ENCODE measurements at places on chromosomes 6 and 20.

GRCh38 chr6:167476844-167477595, 152.1 kb downstream of the TTLL2 start:
- DNase-seq = no peak

DNA sequence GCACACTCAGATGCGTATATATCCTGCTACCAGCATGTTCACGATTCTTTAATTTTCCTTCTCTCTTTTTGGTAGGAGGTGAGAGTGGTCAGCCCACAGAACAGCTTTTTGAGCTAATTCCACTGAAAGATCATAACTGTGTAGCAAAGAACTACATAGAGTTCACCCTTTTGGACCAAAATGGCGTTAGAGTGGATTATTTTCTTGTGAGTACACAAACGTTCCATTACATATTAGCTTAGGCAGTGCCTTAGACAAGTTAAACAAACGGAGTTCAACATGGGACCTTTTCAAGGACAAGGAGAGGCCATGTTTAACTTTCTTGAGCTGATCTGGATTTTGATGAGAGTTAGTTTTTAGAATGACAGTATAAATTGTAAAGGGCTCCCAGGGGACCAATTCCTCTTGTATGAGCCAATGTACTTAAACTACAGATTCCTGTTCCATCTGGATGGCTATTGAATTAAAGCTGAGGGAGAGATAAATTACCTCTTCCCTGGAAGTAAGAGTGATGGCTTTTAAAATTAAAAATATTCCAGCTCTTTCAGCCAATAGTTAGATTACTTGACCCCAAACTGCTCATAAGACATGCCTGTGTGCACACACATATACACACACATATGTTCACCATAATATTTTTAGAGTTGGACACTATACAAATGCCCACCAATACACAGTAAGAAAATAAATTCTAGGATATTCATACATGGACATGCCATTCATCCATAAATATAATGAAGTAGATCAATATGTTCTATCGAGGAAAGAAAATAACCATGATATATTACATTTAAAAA, 25.6 kb upstream of the ARMH2 start:
- no peak for DNase-seq

GRCh38 chr6:30459145-30459544, 30.2 kb upstream of the HLA-E start:
- DNase-seq = no peak

DNA sequence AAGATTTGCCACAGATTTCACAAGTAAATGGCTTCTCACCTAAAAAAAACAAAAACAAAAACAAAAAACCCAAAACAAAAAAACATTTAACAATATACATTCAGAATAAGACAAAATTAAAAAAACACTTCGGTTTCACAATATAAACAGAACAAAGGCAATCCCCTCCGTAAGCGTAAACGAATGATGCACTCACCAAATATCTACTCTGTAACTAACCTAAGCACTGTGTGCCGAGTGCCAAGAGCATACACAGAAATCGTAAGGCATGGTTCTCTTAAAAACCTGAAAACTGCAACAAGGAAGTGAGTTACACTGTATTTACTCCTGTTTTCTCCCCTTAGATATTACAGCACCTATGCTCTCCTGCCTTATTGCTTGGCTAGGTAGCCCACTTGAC, 12.1 kb upstream of the MICAL1 start:
- no peak for DNase-seq

- DNase-seq = no peak
Observed at GRCh38 chr6:100458841-100459591, 5.7 kb downstream of the SIM1 start.

- no peak for DNase-seq
Observed at GRCh38 chr6:41639809-41640371, 1.6 kb downstream of the MDFI start.

- no peak for DNase-seq
Observed at GRCh38 chr20:13554076-13554475, 84.7 kb downstream of the TASP1 start.

DNA sequence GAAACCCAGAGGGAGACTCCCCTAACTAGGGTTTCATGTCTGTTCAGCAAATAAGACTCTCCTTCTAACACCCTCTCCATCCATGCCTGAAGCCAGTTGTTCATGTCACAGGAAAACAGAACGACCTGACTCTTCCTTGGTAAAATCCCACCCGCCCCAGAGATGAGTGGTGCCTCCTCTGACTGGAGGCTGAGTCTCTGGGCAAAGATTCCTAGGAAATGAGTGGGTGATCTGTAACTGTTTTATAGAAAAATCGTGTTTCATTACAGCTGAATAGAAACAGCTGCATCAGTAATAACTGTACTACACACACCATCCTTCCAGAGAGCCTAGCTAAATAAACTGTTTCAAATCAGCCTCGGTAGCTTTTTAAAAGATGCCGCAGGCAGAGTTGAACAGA, 37.4 kb upstream of the MRPS10 start:
- no peak for DNase-seq

DNA sequence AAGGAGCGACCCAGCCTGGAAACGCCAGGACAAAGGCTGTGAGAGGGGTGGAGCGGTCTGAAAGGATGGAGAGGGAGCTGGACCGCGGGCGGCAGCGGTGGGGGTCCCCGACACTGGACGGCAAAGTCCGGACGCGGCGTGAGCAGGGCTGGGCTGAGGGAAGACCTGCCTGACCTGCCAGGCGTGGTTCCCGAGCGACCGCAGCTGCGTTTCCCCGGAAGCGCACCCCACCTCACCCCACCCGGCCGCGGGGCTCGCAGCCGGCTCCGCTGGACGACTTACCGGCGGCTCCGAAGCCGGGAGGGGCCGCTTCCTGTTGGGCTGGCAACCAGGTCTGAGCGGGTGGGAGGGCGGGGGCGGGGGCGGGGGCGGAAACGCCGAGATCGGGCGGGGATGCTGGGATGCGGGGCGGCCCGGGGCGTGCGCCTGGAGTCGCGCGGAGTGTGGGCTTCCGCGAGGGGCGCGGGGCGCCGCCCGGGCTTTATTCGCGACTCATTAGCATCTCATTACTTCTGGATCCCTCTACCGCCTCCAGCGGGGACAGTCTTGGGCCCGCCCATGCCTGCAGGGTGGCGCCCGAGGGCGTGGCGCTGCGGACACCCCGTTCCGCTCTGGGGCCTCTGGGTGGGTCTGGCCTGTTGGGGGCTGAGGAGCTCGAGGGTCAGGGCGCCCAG, at the start of gene MICAL1:
MICAL1 (minus strand) TSS at position 336 of the 674 bp plus-strand sequence. CDS start 1,576 bp downstream, outside the sequence.
- DNase-seq = no peak

GRCh38 chr6:131063764-131064272, 773 bp upstream of the EPB41L2 start:
- no peak for DNase-seq

DNA sequence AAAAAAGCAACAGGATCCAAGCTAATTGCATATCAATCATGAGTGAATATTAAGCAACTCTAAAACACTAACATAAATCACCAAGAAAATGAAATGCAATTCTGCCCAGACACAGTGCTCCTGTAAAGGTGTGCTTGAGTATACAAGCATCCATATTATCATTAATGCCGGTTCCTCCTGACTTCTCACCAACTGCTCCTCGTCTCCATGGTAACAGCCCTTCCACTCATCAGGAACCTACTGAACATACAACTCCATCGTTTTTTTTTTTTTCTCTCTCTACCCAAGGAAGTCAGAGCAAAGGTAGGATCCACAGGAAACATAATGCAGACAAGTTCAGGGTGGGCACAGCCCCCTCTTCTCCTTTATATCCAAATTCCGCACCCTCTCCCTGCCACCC, 12.4 kb downstream of the GABBR1 start:
- no peak for DNase-seq

- DNase-seq = no peak
Observed at GRCh38 chr20:19761326-19761725, 3.3 kb downstream of the RIN2 start.

- no peak for DNase-seq
Observed at GRCh38 chr6:41771058-41771983, 8.4 kb downstream of the FRS3 start.

GRCh38 chr20:36214684-36215256, 21.5 kb upstream of the AAR2 start:
- no peak for DNase-seq

GRCh38 chr20:33883164-33883563, 72.0 kb downstream of the CHMP4B start:
- DNase-seq = no peak

GRCh38 chr20:36311141-36311853, 5.2 kb downstream of the DLGAP4 start:
- peak; percentile 69 for DNase-seq

- DNase-seq = no peak
Observed at GRCh38 chr20:59945731-59946130, 5.5 kb downstream of the FAM217B start.

DNA sequence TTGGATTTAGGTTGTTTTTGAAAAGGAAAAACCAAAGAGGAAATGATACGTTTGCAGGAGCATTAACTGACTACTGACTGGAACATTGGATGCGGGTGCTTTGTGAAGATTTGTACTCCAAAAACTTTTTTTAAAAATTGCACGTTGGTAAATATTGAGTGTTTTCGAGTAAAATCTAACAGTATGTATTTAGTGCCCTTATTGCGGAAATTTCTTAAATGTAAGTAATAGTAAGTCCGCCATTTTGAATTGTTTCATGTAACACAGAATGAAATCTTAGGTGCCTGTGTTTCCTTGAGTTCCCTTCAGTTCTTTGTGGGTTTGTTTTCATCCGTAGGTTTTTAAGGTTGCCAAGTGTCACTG, 15.2 kb upstream of the LIN28B start:
- no peak for DNase-seq

GRCh38 chr20:44471481-44471882, 4.2 kb upstream of the TTPAL start:
- DNase-seq = no peak

GRCh38 chr6:99252421-99252820, 97.1 kb downstream of the FAXC start:
- DNase-seq = no peak

DNA sequence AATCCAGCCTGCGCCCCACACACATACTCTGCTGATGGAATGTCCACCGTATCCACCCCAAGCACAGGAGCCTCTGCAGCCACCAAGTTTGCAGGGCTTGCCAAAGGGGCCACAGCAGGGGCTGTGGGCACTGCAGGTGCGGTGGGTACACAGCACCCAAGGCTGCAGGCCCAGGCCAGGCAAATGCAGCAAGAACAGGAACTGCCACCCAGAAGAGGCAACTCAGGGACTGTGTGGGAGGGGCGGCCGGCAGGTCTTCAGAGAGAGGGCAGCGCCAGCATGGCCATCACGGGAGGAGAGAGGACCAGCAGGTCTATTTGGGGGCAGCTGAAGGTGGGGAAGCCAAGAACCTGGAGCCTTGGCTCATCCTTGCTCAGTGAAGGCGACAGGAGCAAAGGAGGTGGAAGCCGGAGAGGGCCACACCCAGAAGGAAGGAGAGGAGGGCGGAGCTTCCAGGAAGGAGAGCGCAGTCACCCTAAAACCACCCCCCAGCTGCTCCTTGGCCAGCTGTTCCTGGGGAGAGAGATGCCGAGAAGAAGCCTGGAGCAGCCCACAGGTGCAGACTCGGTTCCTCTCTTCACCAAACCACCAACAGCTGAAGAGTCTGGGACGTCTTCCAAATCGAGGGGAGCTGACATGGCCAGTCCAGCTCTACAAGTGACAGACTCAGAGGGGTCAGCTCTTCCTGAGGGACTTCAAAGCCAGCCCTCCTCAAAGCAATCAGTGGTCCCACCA, 265.1 kb upstream of the CDYL start:
- no peak for DNase-seq

GRCh38 chr6:113291751-113292445, 565.2 kb upstream of the MARCKS start:
- DNase-seq = no peak

DNA sequence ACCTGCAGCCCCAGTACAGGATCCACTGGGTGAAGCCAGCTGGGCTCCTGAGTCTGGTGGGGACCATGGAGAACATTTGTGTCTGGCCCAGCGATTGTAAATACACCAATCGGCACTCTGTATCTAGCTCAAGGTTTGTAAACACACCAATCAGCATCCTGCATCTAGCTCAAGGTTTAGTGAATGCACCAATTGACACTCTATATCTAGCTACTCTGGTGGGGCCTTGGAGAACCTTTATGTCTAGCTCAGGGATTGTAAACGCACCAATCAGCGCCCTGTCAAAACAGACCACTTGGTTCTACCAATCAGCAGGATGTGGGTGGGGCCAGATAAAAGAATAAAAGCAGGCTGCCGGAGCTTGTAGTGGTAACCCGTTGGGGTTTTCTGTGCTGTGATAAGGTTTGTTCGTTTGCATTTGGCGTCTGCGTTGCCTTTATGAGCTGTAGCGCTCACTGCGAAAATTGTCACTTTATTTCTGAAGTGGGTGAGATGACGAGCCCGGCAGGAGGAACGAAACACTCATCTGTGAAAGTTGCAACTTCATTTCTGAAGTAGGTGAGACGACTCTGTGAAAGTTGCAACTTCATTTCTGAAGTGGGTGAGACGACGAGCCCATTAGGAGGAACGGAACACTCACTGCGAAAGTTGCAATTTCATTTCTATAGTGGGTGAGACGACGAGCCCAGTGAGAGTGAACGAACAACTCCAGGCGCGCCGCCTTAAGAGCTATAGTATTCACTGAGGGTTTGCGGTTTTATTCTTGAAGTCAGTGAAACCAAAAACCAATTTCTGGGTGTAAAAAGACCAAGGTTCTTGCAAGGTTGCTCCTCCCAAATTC, 31.1 kb downstream of the SERPINB6 start:
- DNase-seq = no peak

DNA sequence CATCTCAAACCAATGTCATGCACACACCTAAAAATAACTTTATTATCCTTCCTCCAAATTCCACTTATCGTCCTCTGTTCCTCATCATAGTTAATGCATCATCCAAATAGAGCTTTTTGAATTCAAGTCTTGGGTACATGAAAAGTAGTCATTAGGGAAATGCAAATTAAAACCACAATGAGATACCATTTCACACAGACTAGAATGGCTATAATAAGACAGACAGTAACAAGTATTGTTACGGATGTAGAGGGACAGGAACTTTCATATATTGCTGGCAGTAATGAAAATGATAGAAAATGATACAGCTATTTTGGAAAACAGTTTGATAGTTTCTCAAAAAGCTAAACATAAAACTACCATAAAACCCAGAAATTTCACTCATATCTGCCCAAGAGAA, 59.1 kb downstream of the FHL5 start:
- DNase-seq = no peak

DNA sequence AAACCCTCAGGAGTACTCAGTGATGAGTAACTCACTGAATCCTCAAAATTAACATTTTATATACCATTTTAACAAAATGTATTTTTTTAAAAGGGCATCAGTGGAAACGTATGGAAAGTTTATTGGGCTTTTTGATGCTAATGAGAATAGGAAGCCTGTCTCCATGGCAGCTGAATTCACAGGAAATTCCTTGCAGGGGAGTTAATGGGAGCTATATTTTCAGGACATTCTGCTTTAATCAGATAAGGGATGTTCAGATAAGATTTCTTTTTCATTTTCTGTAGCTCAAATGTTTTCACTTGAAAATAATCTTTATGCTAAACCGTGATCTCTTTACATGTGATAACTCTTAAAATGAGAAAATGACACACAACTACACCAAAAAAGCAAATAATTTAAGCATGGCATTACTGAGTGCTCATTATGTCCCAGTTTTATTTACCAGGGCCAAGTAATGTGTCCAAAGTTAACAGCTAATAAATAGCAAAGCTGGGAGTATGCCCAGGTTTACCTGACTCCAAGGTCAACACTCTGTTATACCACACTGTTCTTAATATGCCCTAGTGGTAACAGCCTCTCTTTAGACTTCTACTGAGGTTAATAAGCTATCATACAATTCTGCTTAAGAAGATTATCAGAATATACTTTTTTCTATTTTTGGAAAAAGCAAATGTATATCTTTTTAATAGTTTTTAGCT, 348.1 kb downstream of the GRIK2 start:
- no peak for DNase-seq
